HFFc6 (cell line): ENCODE measurements at places on chromosomes 3 and 15. TPM values are rescaled to one million over a fixed set of nuclear protein-coding genes. Genes with fewer than 3 reads are reported as not detected.

The RAD51 gene
- total RNA-seq: 8.2 to 17.4 TPM (median 11.9 TPM) in 3 replicates

The CHL1 gene
- total RNA-seq: not detected in 3 replicates

The MOBP gene
- not detected in 3 replicates for total RNA-seq

The NR2E3 gene
- not detected in 3 replicates for total RNA-seq

The GREM1 gene
- total RNA-seq: 2,110 to 3,839 TPM (median 2,512 TPM) in 3 replicates

The GPR87 gene
- not detected in 3 replicates for total RNA-seq

The PLCB2 gene
- total RNA-seq: 0.37 to 0.50 TPM in 2 of 3 replicates, not detected in the other

- H3K27me3 ChIP-seq: peaks cover 4% of the 10 kb centered on the region; the same call in 1 of the 2 replicates
- peaks cover 3% of the 10 kb centered on the region for H3K36me3 ChIP-seq
- peaks cover 36% of the 10 kb centered on the region for H3K4me1 ChIP-seq
- DNase-seq: peak; percentile 59
- no peak overlapping the region for H3K4me3 ChIP-seq
Observed at GRCh38 chr3:37855363-37855970, 6.2 kb upstream of the CTDSPL start.

DNA sequence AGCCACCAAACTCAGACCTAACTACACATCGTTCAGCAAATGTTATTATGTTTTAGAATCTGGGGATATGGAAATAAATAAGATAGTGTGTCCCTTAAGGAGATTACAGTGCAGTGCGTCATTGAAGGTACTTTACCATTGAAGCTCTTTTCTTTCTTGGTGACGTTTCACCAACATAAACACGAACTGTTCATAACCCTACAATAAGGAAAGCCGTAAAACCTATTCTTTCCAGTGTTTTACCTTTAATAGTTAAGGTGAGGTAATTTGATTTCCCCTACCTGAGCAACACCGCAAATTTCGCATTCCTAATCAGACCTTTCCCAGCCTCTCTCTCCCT, 826 bp downstream of the CCDC66 start:
- H3K27me3 ChIP-seq: peaks cover 2% of the 10 kb centered on the region
- peaks cover 11% of the 10 kb centered on the region for H3K36me3 ChIP-seq
- H3K4me3 ChIP-seq: peak overlapping the region; percentile 96
- H3K4me1 ChIP-seq: peaks cover 22% of the 10 kb centered on the region

- no peak overlapping the region for H3K4me3 ChIP-seq
- no peaks in the 10 kb centered on the region for H3K4me1 ChIP-seq
- no peak for DNase-seq
- peaks cover 1% of the 10 kb centered on the region; the same call in 1 of the 2 replicates for H3K27me3 ChIP-seq
- H3K27ac ChIP-seq: no peak overlapping the region
- H3K36me3 ChIP-seq: no peaks in the 10 kb centered on the region; the same call in 1 of the 2 replicates
Observed at GRCh38 chr3:22319446-22319845, 568.4 kb upstream of the ZNF385D start.

GRCh38 chr3:5136211-5136918, 14.3 kb downstream of the ARL8B start:
- no peaks in the 10 kb centered on the region for H3K27me3 ChIP-seq
- DNase-seq: peak; percentile 20
- H3K27ac ChIP-seq: peak overlapping the region; percentile 75
- peaks cover 60% of the 10 kb centered on the region for H3K4me1 ChIP-seq

GRCh38 chr3:50487181-50487580, 16.3 kb downstream of the CACNA2D2 start:
- H3K4me1 ChIP-seq: peaks cover 8% of the 10 kb centered on the region
- peaks cover 32% of the 10 kb centered on the region for H3K27me3 ChIP-seq
- no peak overlapping the region for H3K27ac ChIP-seq
- H3K36me3 ChIP-seq: no peaks in the 10 kb centered on the region

DNA sequence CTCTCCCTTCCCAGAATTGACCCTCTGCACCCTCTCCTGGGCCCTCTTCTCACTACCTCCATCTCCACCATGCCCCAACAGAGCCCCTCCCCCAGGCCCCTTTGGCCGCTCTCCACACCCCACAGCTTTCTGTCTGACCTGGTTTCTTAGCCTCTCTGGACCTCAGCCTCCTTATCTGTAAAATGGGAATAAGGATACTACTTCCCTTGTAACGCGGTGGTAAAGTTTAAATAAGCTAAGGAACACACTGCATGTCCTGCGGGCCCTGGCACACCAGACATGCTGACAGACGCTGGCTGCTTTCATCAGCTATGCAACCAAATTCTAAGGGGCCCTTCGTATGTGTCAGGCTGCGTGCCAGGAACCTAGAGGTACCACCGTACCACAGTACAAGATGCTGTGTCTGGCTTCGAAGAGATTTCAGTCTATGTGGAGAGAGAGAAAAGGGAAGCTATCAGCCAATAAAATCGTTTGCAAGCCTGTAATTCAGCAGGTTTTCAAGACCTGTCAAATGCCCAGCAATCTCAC, 777 bp upstream of the SLC51A start:
- no peak for DNase-seq
- H3K4me1 ChIP-seq: peaks cover 11% of the 10 kb centered on the region
- H3K36me3 ChIP-seq: no peaks in the 10 kb centered on the region
- H3K27me3 ChIP-seq: peaks cover 21% of the 10 kb centered on the region
- no peak overlapping the region for H3K27ac ChIP-seq

GRCh38 chr15:85840079-85840801, 45.5 kb upstream of the KLHL25 start:
- H3K4me1 ChIP-seq: peaks cover 6% of the 10 kb centered on the region
- no peak overlapping the region for H3K27ac ChIP-seq
- peaks cover 12% of the 10 kb centered on the region for H3K27me3 ChIP-seq
- H3K36me3 ChIP-seq: no peaks in the 10 kb centered on the region
- DNase-seq: peak; percentile 31

DNA sequence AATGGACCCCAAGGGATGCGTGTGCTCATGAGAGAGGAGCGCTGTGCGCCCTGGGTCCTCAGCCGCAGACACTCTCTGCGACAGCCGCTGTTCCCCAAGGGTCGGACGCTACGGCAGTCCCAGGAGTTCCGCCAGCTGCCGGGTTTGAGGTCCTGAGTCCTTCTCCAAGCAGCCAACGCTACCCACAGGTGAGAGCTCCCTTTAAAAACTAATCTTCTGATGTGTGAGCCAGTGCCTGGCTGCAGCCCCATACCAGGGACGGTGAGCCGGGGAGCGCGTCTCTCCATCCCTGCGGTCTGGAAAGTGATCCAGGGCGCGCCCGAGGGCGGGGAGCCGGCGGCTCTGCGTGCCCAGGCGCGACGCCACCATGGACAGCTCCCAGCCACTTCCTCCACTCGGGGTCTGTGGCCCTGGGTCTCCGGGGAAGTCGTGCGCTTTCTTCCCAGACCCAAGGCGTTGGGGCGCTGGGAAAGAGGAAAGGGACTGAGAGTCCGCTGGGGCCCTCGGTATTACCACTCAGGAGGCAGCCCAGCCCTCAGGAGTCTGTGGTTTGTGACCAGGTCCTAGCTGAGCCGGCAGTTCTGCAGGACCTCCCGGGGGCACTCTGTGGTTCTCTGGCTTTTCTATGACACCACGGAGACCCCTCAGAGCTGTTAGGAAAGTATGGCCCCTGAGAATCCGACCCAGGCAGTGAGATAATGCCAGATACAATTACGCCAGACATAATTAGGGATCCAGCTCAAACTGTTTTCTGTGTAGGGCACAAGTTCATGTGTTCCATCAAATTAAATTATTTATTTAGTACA, 1.4 kb downstream of the CEMIP start:
- no peak overlapping the region for H3K27ac ChIP-seq
- H3K36me3 ChIP-seq: peaks cover 5% of the 10 kb centered on the region; the same call in 1 of the 2 replicates
- H3K27me3 ChIP-seq: peaks cover 11% of the 10 kb centered on the region
- peaks cover 53% of the 10 kb centered on the region for H3K4me1 ChIP-seq
- H3K4me3 ChIP-seq: peak overlapping the region; percentile 91

- peak overlapping the region; percentile 86 for H3K27ac ChIP-seq
- H3K4me3 ChIP-seq: peak overlapping the region; percentile 15; the same call in 1 of the 2 replicates
- peaks cover 64% of the 10 kb centered on the region for H3K4me1 ChIP-seq
- H3K27me3 ChIP-seq: peaks cover 7% of the 10 kb centered on the region
- H3K36me3 ChIP-seq: peaks cover 75% of the 10 kb centered on the region
- no peak for DNase-seq
Observed at GRCh38 chr15:59222906-59223550, 16.4 kb downstream of the LDHAL6B start.

GRCh38 chr3:108477511-108478147, 32.8 kb downstream of the MYH15 start:
- H3K4me3 ChIP-seq: no peak overlapping the region
- no peak overlapping the region for H3K27ac ChIP-seq
- peaks cover 51% of the 10 kb centered on the region for H3K4me1 ChIP-seq
- H3K36me3 ChIP-seq: no peaks in the 10 kb centered on the region

DNA sequence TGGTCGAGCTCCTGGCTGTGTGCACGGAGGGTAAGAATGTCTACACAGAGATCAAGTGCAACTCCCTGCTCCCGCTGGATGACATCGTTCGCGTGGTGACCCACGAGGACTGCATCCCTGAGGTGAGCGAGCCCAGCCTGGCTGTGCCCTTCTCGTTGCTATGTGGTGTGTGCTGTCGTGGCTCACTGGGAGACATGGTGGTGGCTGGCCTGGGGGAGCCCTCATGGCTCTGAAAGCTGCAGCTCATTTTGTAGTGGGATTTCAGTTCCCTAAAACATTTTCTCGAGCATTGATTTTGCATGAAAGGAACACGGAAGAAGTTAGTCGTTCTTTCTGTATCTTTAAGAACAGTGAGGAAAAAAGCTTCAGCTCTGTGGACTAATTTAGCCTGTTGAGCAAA, 200.5 kb downstream of the ITPR1 start:
- no peak overlapping the region for H3K4me3 ChIP-seq
- no peak overlapping the region for H3K27ac ChIP-seq
- no peak for DNase-seq
- no peaks in the 10 kb centered on the region for H3K36me3 ChIP-seq

DNA sequence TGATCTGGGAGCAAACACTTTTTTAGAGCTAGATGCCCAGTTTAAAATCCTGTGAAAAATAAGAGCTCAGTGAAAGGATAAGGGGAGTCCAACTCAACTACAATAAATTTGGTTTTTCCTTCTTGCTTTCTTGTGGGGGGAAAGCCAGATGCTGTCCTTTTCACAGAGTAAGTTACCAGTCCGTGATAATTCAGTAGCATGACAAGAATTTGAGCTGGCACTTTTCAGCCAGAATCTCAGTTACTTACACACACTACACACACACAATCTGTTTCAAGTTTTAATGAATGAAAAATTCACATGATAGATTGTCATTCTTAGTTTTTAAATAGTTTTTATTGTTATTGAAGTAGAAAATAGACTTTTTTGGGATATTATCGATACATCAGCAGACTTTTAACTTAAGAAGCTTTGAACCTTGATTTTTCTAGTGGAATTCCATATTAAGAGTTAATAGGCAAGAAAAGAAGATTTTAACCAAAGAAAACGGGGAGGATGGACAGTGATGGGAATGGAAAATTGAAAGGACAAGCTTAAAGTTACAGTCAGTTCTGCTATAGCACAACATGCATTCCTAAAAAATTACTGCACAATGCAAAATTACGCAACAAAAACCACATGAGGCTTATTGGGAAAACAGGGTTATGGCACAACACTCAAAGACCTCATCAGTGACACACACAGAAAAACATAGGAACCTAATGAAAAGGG, 47.0 kb downstream of the PSMD6 start:
- DNase-seq: peak; percentile 95
- peak overlapping the region; percentile 78 for H3K4me3 ChIP-seq
- H3K36me3 ChIP-seq: peaks cover 23% of the 10 kb centered on the region
- H3K27ac ChIP-seq: peak overlapping the region; percentile 87
- H3K27me3 ChIP-seq: no peaks in the 10 kb centered on the region

GRCh38 chr15:31222773-31223341, 103.8 kb upstream of the KLF13 start:
- H3K27ac ChIP-seq: no peak overlapping the region
- peaks cover 7% of the 10 kb centered on the region; the same call in 1 of the 2 replicates for H3K36me3 ChIP-seq
- DNase-seq: no peak
- peaks cover 37% of the 10 kb centered on the region for H3K27me3 ChIP-seq

DNA sequence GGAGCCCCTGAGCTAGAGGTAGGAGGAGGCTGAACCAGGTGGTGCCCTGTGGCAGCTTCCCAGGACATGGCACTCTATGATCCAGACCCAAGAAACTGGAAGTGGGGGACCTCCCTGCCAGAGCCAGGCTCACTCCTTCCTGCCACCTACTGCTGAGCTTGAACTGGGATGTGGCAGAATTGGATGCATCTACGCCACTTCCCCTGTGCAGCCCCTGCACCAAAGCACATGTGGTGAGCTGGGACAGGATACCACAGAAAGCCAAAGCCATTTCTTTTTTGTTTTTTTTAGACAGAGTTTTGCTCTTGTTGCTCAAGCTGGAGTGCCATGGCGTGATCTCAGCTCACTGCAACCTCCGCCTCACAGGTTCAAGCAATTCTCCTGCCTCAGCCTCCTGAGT, 518.0 kb upstream of the PPP2R3A start:
- H3K27ac ChIP-seq: no peak overlapping the region
- no peak overlapping the region for H3K4me3 ChIP-seq
- H3K27me3 ChIP-seq: peaks cover 4% of the 10 kb centered on the region

DNA sequence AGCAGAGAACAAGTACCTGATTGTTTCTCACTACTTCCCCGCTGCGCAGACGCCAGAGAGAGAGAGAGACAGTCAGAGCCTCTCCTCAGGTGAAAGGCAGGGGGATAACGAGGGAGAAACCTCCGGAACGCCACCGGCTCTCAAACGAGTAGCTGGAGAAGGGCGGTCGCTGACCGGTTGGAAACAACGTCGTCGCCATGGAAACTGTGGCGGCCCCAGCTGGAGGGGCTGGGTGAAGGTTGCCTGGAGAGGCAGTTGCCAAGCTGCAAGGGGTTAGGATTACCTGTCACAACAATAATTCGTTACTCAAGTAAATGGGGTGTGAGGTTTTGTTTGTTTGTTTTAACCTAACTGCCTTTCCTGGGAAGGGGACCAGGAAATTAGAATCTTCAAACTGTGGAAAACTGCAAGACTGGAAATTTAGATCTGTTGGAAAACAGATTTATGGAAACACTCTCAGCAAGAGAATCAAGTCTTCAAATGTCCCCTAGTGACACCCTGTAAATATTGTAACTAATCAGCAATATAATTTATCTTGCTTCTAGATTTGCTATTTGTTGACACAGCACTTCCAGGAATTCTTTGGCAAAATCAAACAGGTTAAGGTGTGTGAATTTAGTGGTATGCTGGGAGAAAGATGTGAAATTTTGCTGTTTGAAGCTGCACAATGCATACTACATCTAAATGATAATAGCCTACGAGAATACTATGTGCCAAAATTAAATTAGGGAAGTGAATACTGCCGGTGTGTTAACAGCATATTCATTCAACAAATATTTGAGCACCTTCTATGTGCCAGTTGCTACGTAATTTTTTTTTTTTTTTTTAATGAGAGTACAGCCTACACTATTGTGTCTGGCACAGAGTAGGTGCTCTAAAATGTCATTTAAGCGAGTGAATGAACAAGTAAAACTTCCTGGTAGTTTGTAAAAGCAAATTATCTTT, at the start of gene DNAH12:
Gene DNAH12, minus strand, starts transcription at position 164 of the 945 bp plus-strand sequence. CDS start 1,474 bp downstream, outside the sequence.
- H3K27me3 ChIP-seq: no peaks in the 10 kb centered on the region; the same call in 1 of the 2 replicates
- H3K4me1 ChIP-seq: peaks cover 18% of the 10 kb centered on the region
- peak within 1 kb of the TSS; percentile 45; the same call in 1 of the 2 replicates for H3K4me3 ChIP-seq
